NK-92 treated with Interleukin-12 subunit alpha and Interleukin-12 subunit beta, amount 100 ng/mL, for 24 hours (cell line): ENCODE measurements at places on chromosomes 1 and 21.

GRCh38 chr21:46323227-46323709 lies 402 bp downstream of the C21orf58 start:
- DNase-seq = no peak

DNA sequence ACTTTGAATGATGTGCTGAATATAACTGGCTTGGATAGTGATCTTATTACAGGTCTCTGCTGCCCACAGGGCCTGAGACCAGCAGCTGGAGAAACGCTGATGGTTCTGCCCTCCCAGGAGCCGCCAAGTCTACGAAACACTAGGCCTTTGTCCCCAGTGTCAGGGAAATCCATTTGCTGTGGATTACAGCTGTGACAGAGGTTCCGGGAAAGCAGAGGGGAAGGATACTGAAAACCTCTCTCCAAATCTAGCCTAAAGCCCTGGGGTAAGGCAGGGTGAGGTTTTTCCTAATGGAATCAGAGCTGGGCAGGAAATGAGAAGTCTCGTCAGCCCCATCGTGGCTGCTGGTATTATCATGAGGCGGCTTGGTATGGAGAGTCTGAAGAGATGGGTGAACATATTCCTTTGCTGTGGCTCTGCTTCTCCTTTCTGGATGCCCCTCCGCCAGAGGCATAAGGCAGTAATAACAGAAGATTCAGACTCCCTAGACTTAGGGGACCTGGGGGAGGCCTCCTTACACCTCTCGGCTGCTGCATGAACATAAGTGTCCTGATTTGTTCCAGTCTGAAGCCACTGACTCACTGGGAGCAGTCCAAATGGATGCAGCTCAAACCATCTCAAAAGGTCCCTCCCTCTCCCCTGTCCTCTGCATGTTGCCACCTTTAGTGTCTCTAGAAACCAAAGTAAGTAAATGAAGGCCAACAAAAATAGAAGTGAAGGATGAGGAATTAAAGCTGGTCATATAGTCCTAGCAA lies 48.1 kb downstream of the PHC2 start:
- DNase-seq = no peak

- DNase-seq = no peak
These were observed 109.5 kb downstream of the ERG start for GRCh38 chr21:38388647-38389353.

- no peak for DNase-seq
These were observed 24.4 kb downstream of the MCOLN2 start for GRCh38 chr1:84972377-84972987.

DNA sequence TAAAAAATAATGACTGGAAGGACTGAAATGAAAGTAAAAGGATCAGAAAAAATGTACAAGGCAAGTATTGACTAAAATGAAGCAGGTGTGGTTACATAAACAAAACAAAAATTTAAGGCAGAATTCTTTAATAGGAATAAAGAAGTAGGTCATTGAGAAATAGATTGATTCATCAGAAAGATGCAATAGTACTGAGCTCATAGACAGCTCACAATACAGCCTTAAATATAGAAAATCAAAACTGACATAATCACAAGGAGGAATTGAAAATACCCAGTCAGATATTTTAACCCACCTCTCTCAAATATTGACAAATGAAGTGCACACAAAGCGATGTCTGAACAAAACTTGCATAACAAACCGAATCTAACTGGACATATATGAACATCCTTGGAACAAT lies 366.8 kb upstream of the DPYD start:
- DNase-seq = no peak

DNA sequence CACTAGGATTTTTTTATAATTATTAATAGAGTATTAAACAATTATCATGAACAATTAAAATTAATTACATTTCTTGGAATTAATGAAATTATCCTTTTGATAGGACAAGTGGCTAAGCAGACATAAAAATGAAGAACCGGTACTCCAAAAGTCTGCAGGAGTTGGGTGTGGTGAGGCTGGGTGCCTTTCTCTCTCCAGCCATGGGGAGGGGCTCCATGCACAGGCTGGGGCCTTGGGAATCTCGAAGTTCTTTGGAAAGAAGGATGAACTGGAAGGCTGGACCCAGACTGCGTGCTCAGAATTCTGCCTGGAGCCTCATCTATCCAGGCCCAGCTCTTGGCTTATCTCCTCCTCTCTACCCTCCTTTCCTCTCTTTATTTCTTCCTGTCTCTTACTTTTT lies 94.1 kb downstream of the ACTL8 start:
- DNase-seq = no peak

DNA sequence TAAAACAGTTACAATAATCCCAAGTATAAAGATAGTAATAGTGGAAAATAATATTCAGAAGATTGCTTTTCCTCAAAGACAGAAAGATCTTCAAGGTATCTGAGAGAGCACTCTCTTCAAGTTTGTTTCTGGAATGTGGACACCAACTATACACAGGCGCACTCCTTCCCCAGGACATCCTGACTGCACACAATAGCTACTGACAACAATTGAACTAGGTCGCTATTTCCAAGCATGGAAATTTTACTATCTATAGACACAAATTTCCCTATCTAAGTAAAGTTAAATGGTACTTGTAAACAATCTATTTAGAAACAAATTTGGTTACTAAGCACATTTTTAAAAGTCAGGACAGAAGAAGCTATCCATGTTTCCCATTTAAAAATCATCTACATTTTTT lies 19.1 kb downstream of the ARHGAP29 start:
- no peak for DNase-seq

DNA sequence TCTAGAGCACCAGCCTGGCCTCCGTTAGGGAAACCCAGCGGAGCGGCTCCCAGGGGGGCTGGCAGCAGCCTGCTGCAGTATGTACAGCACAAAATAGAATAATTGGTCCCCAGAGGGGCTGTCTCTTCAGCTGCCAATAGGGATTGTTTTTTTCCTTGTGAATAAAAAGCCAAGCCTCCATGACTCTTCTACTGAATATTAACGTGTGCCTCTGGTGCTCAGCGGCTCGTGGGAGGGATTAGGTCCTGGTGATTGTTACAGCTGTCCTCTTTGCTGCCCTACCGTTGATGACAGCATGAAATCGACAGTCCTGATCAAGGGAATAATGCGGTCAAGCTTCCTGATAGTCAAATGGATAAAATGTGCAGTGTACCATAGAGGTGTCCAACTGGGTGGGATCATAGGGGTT lies 190.7 kb upstream of the RUNX1 start:
- no peak for DNase-seq

DNA sequence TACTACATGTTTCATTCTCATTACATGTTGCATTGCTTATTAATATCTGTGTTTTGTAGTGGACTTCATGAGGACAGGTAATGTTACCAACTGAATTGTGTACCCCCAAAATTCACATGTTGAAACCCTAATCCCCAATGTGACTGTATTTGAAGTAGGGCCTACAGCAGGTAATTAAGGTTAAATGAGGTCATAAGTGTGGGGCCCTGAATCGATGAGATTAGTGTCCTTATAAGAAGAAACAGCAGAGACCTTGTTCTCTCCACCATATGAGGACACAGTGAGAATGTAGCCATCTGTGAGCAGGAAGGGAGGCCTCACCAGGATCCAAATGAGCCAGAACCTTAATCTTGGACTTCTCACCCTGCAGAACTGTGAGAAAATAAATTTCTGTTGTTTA lies 15.0 kb upstream of the IFNAR1 start:
- DNase-seq = no peak

GRCh38 chr1:94539496-94539895 lies 2.1 kb downstream of the F3 start:
- DNase-seq = no peak

GRCh38 chr1:220485791-220486190 lies 42.1 kb upstream of the MARK1 start:
- DNase-seq = no peak

- DNase-seq = no peak
These were observed 120.5 kb downstream of the LRRC7 start for GRCh38 chr1:69688193-69688592.

GRCh38 chr1:178630417-178630816 lies 94.6 kb upstream of the RALGPS2 start:
- DNase-seq = no peak

DNA sequence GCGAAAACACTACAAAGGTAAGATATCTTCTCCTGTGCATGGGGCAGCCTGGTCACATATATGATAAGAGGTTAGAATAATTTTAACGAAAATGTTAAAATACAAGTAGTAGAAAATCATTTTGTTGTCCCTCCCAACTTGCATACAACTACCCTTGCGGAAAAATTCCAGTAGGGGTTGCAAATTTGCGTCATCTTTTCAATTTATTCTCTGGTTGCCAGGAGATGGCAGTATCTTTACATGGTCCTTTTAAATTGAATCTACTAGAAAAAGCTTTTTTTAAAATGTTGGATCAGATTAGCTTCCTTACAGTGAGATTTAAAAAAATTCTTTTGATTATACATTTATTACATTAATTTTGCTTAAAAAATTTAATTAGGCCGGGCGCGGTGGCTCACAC lies 10.9 kb downstream of the S100PBP start:
- DNase-seq = no peak

DNA sequence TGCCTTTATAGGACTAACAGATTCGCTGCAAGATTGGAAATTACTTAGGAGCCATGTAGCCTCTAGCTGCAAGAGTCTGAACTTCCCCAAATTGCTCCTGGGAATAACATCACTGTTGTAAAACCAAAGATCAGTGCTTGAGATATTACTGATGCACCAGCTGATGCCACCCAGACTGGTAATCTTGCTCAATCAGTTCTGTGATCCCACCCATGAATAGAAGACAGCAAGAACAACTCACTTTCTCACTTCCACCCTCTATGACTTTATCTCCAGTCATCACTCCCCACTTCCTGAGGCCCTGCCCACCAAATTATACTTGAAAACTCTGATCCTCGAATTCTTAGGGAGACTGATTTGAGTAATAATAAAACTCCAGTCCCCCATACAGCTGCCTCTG lies 1011.1 kb downstream of the PLA2G4A start:
- no peak for DNase-seq

- no peak for DNase-seq
These were observed 6.3 kb downstream of the RCAN3 start for GRCh38 chr1:24508911-24509310.

DNA sequence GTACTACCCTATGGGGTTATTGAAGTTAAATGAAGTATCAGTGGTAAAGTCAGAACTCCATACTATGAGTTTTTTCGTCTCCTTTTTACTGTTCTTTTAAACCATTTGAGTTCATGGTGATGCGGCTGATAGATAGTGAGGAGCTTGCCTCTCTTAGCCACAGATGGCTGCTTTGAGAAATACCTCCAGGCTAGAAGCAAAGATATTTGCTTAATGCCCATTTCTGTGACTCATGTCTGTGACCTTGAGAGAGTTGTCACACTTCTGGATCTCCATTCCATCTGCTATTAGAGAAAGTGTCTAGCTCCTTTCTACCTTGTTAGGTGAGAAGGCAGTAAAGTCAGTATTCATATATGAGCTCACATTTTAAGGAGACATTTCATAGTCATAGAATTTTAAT lies 89.5 kb upstream of the PLXNA2 start:
- no peak for DNase-seq

GRCh38 chr1:212077028-212077427 lies 41.5 kb downstream of the DTL start:
- no peak for DNase-seq

DNA sequence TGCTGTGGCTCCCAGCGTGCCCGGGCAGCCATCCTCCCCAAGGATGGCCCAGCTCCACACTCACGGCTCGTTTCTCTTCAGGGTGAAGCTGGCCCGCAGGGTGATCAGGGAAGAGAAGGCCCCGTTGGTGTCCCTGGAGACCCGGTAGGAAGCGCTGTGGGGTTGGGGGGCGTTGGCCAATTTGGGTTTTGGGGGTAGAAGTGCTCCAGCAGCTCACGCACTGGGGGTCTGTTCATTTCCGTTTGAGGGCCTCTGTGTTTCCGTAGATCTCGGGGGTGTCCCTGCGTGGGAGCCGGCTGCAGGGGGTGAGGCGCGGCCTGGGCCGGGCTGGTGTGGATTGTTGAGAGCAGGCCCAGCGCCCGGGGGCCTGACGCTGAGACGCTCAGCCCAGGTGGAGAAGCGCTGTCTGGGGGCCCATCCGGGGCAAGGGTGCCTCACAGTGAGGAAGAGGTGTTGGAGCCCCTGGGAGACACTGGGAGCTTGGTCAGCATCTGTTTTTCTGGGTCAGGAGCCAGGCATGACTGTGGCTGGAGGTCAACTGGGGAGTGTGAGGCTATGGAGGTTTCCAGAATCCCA lies 12.6 kb downstream of the COL6A1 start:
- no peak for DNase-seq

- no peak for DNase-seq
These were observed 217.5 kb downstream of the FAF1 start for GRCh38 chr1:50742523-50742922.
